HCT116 (cell line): ENCODE measurements at places on chromosomes 16 and 17. TPM values are rescaled to one million over a fixed set of nuclear protein-coding genes. Genes with fewer than 3 reads are reported as not detected.

Gene CHST4
- 0.59 TPM for total RNA-seq

Gene OSGIN1
- 19.8 TPM for total RNA-seq

Gene ABCC11
- total RNA-seq: 0.54 TPM

Gene MSLN
- total RNA-seq: 40.9 TPM

Gene ZP2
- not detected for total RNA-seq

Gene SPG7
- total RNA-seq: 116 TPM

Gene SHCBP1
- total RNA-seq: 33.3 TPM

Gene CLEC18B
- 2.1 TPM for total RNA-seq

Gene MARVELD3
- 20.9 TPM for total RNA-seq

Gene TLCD3A
- 26.0 TPM for total RNA-seq

Gene TPSG1
- total RNA-seq: not detected

Gene KRTAP4-6
- not detected for total RNA-seq

Gene DOC2A
- 17.3 TPM for total RNA-seq
